Psoas muscle (tissue), 8 donors: ENCODE measurements at places on chromosomes 4 and X. TPM values are rescaled to one million over a fixed set of nuclear protein-coding genes. Genes with fewer than 3 reads are reported as not detected.

The SHROOM2 gene
- 0.11 TPM for total RNA-seq

DNA sequence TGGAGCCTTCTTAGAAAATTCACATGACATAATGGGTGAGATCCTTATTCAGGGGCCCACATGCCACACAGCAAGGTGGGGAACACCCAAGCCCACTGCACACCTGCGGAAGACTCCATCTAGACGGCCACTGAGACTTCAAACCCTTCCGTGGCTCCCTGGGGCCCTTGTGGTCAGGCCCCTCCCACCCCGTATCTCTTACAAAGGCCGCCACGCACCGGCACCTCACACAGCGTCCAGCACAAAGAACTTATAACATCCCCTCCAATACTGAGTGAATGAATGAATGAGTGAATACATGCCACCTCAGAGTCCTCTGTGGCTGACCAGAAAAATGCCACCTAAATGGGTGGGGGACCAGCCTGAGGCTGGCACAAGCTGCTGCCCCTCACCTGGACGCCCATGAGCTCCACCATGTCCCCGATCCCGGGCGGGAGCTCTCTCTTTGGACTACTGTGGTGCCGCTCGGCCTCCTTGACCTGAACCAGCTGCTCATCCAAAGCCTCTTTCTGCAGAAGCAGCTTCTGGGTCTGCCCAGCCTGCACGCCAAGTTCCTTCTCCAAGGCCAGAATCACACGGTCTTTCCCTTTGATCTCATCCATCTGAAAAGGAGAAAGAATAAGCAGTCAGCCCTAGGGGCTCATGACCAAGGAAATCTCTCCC, 66.9 kb upstream of the C4orf50 start:
- DNase-seq = no peak

GRCh38 chr4:74920704-74921103, 12.2 kb upstream of the PARM1 start:
- DNase-seq = no peak

DNA sequence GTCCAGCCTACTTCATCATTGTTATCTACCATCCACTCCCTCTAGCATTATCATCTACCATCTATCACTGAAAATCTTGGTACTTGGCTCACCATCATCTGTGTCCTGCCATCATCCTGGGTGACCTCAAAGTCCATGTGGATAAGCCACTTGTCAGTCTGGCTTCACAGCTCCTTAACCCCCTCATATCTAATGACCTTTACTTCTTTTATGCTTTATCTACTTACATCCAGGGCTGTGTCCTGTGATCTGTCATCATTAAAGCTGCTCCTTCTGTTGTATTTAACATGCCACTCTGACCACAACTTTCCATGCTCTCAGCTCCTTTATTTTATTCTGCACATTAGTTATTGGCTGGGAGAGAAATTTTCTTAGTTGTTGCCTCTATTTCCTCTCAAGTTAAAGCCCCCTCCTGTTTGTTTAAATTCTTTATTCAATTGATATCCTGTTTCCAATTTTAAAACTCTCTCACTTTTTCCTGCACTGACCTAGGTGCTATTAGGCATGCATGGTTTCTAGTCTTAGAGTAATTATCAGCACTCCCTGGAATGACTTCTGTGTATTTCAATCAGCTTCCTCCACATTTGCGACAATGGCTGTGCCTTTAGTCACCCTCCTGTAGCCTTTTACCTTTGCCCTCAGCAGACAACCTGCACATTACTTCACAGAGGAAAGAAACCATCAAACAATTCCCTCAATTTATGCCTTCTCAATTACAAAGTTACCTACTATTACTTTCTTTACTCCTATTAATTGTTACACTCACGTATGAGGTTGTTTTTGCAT, 8.1 kb upstream of the FABP2 start:
- no peak for DNase-seq

GRCh38 chr4:41454423-41454822, 83.5 kb upstream of the LIMCH1 start:
- no peak for DNase-seq

DNA sequence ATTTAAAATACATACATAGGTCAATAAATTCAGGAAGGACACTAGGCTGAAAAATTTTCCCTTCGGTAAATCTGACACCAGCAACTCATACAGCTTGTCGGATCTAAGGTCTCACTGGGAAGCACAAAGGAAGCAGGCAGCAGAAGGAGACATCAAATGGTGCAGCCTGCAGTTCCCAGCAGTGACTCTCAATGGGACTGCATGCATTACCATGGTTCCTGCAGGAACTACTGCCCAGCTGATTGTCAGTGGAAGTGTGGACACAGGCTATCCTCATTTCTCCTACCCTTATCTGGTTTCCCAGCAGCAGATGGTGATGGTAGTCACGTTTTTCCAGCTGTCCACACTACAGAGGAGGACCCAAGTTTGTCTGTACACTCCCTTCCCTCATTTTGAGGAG, 113.3 kb downstream of the PPP1R2C start:
- no peak for DNase-seq
